ENCODE measurements at places on chromosomes 2 and 18.
A peak's percentile ranks its signal among the peaks of the same experiment; 100 is the strongest.

DNA sequence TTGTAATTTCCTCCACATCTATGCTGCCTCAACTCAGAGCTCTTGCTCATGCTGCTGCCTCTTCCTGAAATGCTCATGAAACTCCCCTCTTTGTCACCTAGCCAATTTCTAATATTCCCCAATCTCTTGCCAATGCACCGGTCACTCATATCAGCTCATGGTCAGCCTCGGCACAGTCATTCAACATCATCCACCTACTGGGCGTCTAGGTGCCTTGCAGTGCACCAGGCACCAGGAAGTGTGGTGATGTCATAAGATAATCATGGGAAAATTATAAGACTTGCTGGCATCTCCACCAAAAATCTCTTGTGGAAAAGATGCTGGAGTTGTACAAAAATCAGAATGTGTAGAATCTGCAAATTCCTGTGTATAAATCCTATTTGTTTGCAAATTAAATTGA, 52.6 kb upstream of the RAB27B start:
- no peak for DNase-seq

GRCh38 chr2:205212357-205212756, 469.9 kb upstream of the NRP2 start:
- DNase-seq: no peak

- DNase-seq: no peak
Measured at GRCh38 chr2:218889937-218890336, 9.3 kb downstream of the WNT10A start.

GRCh38 chr2:139940686-139941085, 1160.5 kb upstream of the NXPH2 start:
- no peak for DNase-seq

DNA sequence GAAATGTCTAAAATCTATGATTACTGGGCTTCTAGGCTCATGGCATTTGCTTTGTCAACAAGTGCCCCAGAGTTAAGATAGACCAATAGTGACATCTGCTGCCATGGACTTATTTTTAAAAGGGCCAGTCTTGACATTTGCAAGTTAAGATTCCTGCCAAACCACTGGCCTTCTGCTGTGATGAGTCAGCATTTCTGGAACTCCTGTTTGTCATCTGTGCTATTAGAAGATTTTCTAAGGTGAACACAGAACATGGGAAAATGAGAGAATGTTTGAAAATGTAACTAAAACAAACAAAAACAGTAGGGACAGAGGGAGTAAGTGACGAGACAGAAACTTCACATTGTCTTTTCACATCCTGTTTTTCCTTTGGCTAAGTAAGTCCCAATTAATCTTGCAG, 93.7 kb upstream of the WDR75 start:
- peak; percentile 67 for DNase-seq

DNA sequence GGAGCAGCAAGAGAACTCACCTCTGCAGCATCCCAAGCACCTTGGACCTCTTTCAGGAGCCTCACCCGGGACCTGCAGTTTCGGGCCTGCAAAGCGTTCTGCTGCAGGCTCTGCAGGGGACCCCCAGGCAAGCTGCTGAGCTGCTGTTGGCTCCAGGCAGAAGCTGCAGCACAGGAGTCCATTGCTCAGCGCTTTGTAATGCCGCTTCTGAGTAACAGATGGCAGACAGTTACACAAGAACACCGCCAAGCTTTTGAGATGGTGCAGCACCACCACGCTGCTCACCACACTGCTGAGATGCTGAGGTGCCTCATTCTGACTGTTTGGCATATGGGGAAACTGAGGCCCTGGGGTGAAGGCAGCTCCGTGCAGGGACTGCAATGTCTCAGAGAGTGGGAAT, 1.9 kb upstream of the GALNT14 start:
- DNase-seq: no peak

GRCh38 chr18:40866013-40866645, 1088.9 kb upstream of the PIK3C3 start:
- DNase-seq: peak; percentile 5

DNA sequence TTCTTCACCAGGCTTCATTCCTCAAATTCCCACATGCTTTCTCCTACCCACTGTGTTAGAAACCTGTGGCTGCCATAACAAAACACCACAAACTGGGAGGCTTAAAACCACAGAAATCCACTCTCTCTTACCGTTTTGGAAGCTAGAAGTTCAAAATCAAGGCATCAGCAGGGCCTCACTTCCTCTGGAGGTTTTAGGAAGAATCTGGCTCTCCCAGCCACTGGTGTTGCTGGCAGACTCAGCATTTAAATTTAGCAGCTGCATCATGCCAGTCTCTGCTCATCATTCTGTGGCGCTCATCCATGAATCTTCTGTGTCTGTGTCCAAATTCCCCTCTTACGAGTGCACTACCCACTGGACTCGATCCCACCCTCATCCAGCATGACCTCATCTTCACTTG, 248.5 kb downstream of the ZNF516 start:
- no peak for DNase-seq

DNA sequence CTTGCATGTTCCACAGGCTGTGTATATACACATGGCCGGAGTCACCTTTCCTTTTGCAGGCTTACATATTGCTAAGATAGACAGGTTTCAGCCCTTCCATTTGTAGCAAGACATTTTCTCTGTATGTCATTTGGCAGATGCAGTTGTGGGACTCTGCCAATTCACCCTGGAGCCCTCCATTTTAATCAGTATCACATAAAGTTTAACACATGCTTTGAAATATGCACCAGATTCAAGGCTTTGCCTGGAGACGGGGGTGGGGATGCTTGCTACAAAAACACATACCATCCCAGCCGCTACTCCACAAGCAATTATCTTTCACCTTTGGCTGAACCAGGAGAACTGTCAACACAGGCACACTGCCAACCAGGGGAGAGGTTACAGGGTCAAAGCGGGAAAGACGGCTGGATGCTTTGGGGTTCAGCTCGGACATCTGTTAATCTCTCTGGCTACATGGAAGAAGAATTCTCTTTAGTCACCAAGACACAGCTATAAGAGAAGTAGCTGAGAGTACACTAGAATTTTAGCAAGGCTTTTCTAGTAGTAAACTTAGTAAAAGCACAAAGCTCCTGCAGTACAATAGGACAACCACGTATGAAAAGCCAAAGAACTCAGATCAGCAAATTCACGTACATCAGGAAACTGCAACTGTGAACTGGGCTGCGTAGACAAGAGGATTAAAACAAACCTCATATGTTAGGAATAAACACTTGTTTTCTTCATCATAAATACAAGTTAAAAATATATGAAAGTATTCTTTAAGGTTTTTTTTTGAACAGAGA, 130.9 kb downstream of the EXOC6B start:
- no peak for DNase-seq

GRCh38 chr2:235747786-235748091, 253.9 kb downstream of the AGAP1 start:
- DNase-seq: no peak

DNA sequence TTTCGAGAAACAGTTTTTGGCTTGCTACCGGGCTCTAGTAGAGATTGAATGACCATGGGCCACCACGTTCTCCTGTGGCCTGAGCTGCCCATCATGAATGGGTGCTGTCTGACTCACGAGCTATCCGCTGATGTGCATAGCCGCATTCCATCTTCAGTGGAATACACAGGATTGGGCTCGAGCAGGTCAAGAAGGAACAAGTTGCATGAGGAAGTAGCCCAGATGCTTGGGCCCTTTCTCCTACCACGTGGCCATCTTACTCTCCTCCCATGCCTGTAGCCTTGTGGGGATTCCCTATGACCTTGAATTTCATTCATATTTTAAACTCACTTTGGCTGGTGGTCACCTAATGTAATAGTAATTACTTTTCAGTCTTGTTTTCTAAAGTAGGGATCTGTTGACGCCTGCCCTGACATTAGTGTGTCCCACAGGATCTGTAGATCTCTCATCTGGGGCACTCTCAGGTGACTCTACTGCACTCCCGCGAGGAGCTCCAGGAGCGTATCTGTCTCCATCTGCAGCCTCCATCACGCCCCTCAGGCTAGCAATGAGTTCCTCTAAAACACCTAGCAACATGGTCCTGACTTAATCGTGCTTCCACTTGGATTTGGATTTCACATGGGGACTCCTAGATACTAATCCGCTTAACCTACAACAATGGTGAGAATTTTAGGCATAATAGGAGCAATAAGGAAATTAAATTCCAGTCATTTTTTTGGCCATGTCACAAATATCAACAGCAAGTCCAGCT, 67.8 kb downstream of the PSMG2 start:
- DNase-seq: no peak

GRCh38 chr2:236951830-236952475, 133.7 kb upstream of the COPS8 start:
- no peak for DNase-seq

- no peak for DNase-seq
Measured at GRCh38 chr2:112839407-112840067, 3.0 kb upstream of the IL1B start.

GRCh38 chr2:108388045-108388444, 10.3 kb downstream of the SULT1C4 start:
- no peak for DNase-seq

GRCh38 chr2:30422444-30423040, 24.5 kb upstream of the LCLAT1 start:
- DNase-seq: peak; percentile 51

GRCh38 chr2:72205504-72205881, 57.8 kb upstream of the CYP26B1 start:
- DNase-seq: no peak

GRCh38 chr18:80213182-80213581, 34.1 kb downstream of the PARD6G start:
- DNase-seq: peak; percentile 42

DNA sequence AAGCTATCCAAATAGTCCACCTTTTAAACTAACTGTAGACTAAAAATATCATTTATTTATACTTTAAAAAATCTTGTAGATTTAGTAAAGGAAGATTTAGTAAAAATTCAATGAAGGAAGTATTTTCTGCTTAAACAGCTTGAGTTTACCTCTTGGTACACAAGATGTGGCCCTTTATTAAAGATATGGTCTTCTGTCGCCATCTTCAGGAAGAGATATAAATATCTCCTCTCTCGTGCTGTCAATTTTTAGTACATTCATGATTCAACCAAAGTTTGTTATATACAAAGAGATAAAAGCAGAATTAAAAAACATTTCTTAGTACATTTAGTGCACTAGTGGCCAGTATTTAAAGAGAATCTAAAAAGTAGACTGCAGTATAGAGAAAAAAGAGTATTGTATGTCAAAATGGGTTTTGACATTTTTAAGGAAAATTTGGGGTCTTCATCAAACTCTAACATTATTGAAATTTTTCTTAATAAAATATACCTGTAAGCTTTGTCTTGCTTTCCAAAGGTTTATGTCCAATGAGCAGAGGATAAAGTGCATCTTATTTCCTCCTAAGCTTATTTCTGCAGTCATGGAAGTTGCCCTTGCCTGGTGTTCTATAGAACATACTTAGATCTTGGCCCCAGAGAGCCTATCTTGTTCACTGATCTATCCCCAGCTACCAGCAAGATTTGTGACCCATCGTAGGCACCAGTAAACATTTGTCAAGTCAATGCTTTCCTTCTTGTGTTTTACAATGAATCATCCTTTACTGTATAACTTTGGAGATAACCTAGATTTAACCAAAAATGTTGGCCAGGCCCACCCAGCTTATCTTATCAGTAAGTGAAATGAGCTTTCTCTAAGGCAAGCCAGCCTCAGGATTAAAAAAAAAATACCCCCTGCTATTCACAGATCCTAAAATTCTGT, 18.5 kb upstream of the EML6 start:
- DNase-seq: peak; percentile 67

DNA sequence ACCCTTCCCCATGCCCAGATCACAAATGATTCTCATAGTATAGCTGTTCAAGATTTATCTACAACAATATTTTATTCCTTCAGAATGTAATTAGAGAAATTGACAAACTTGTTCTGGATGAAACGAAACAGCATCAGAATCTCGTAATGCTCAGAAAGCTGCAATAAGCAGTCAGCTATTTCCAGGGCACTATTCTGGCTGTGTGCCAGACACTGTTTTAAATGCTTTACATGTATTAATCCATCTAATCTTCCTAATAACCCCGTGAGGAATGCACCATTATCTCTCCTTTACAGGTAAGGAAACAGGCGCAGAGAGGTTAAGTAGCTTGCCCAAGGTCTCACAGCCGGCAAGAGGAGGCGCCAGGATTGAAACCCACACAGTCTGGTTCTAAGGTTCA, 10.1 kb upstream of the LYPD6B start:
- DNase-seq: no peak

DNA sequence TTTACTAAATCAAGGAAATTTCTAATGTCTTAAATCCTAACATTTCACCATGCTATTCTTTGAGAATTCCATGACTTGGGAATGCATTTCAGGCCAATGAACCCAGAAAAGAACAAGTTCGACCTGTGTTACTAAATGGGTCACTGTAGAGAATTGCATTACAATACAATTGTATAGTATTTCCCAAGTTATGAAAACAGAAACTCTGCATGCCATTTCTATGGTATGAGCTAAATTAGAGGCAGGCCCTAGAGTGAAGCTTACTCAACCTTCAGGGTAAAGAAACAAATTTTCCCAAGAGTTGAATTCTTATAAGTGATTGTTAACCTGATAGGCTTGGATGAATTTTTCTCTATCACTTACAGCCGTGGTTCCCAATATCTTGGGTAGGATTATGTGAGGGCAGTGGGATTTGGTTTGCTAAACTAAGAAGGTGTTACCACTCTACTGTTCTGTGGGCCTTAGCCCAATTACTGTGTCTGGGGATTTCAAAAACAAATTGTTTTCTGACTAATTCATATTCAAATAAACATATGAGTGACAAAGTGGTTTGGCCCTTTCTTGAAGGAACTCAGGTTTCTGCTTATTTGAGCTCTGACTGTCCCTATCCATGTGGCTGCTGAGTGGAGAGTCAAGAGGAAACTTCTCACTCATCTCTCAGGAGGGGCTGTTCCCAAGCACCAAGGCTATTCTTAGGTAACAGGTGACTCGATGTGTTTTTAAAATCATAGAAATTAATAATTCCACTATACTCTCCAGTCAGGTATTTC, 11.2 kb upstream of the SERPINB7 start:
- DNase-seq: no peak

DNA sequence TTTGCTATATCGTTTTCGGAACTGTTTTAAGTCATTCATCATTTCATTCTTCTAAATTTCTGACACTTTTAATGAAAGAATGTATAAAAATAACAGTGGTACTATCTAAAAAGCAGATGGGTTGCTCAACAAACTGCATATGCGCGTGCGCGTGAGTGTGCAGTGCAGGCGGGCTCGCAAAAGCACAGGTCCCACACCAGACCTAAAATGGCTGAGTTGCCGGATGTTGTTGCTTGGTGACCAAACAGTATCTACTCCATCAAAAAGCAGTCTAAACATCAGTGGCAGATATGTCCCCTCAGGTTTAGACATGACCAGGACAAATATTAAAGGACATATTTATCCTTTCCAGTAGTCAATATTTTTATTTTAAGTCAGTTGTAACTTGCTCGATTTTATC, 5.1 kb downstream of the NOL4 start:
- DNase-seq: no peak
